ENCODE measurements at places on chromosomes 3 and 15. TPM values are rescaled to one million over a fixed set of nuclear protein-coding genes. Genes with fewer than 3 reads are reported as not detected.

The C3orf52 gene
- 59.0 TPM for total RNA-seq

The MORC1 gene
- not detected for total RNA-seq

The HHLA2 gene
- 7.2 TPM for total RNA-seq

The CGNL1 gene
- total RNA-seq, result 30.9 TPM

The ACKR2 gene
- total RNA-seq, result 2.4 TPM

The IL16 gene
- 19.1 TPM for total RNA-seq

The CSPG5 gene
- total RNA-seq, result 3.8 TPM

The MYL3 gene
- not detected for total RNA-seq
